ENCODE measurements at places on chromosomes 5 and 9.

GRCh38 chr5:5638211-5638610 lies 215.7 kb downstream of the ICE1 start:
- DNase-seq: no peak

DNA sequence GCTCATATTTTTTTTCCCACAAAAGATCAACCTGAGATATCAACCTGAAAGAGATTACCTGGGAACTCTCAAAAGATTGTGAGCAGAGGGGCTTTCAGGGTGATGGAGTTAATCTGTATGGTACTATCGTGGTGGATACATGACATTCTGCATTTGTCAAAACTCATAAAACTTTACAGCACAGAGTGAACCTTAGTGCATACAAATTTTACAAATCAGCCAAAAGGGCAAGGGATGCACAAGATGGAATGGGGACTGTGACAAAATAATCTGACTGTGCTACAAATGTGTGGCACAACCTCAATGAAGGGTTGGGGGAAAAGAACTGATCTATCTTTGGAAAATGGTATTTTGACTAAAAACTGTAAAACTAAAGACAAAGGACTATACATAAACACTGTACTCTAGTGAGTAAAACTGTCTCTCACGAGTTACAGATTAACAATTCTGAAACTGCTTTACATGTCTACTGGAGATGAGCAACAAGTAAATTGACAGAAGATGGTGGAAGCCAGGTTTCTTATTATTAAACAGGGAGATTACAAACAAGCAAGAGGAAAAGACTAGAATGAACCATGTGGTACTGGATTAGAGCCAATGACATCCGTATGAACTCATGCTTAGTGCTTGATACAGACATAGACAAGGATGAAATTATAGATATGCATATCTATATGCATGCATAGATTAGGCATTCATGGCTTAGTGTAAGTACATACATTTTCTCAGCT lies 24.8 kb upstream of the RLN1 start:
- DNase-seq: no peak

- DNase-seq: no peak
These were observed 140.8 kb downstream of the CEP120 start for GRCh38 chr5:123282444-123282843.

DNA sequence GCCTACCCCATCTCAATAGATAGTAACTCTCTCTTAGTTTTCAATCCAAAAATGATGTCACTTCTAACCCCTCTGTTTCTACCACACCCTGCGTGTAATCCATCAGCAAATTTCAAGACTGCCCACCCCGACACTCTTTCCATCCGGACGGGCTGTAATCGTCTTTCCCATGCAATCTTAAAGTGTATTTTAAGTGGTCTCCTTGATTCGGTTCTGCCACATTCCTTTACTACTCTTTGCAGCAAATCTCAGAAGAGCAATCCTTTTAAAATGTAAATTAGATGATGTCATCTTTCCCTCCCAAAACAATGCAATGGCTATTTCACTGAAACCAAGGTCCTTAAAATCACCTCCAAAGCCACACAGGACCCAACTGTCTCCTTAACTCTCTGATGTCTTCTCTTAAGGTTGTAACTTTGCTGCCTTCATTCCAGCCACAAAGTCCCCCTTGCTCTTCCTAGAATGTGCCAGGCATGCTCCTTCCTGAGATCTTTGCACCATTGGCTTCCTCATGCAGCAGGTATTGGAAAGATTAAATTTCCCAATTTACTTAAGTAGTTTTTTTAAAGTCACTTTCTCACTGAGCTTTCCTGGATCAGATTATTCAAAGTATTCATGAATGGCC lies 932.5 kb upstream of the WWC1 start:
- no peak for DNase-seq

DNA sequence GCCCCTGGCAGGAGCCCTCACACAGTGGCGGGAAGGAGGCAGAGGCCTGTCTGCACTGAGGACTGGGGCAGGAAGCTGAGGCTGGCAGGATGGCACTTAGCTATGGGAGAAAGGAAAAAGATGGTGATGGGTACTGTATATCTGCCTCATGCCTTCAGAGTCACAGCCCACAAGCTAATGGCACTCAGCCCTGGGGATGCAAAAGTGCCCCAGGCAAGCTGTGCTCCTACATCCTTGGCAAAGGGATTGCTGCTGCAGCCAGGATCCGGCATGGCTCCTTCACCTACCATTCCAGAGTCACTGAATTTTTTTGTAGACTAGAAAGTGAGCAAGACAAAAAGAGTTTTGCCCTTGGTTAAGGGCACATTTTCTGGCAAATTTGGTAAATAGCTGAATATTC lies 8.7 kb downstream of the ACSL6 start:
- DNase-seq: no peak

- no peak for DNase-seq
These were observed 581.7 kb upstream of the RIOK2 start for GRCh38 chr5:97764700-97765099.
